ENCODE measurements at places on chromosomes 1 and 21. TPM values are rescaled to one million over a fixed set of nuclear protein-coding genes. Genes with fewer than 3 reads are reported as not detected.

- H3K27ac ChIP-seq = no peak overlapping the region
- no peaks in the 10 kb centered on the region for H3K36me3 ChIP-seq
- no peak for DNase-seq
- no peaks in the 10 kb centered on the region for H3K27me3 ChIP-seq
Measured at GRCh38 chr1:185350027-185350442, 33.0 kb upstream of the IVNS1ABP start.

The DENND1B gene
- 18.9 TPM for total RNA-seq

DNA sequence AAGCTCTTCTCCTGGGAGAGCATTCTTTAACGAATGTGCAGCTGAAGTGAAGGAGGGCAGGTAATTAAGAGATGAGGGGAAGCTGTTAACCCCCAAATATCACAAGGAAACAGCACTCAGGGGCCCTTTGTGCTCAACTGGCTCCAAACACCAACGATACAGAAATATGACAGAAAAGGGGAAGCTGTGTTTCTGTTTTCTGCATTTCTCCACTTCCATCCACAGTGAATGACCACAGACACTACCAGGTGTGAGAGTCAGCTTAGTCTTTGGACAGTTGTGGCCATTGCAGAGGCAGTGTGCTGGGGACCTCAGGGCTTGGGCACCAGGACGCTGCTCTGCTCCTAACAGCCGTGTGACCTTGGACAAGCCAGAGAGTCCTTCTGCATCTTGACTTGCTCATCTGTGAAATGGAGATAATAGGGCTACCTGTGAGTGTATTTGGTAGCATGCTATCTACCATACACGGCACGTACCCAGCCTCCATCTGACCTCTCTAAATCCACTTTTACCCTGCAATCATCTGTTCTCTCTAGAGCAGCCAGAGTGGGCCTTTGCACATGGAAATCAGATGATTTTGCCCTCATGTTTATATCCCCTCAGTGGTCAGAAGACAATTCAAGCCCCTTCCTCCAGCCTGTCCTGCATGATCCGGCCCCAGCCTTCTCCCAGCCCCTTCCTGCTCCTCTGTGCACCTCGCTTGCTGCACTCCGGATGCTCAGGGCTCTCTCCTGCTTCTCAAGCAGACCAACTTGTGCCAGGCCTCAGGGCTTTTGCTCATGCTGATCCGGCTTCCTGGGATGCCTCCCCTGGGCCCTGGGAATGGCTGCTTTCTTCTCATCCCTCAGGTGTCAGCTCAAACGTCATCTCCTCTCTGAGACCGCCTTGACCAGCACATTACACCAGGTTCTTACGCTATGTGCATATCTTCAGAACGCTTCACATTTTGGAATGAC is 4.7 kb upstream of the TINAGL1 start:
- H3K4me1 ChIP-seq = peaks cover 58% of the 10 kb centered on the region
- H3K4me3 ChIP-seq = no peak overlapping the region
- DNase-seq = no peak
- H3K27me3 ChIP-seq = no peaks in the 10 kb centered on the region

The NPHS2 gene
- not detected for total RNA-seq

GRCh38 chr1:215526147-215526845 is 40.8 kb upstream of the KCTD3 start:
- no peak overlapping the region for H3K27ac ChIP-seq
- DNase-seq = no peak
- no peaks in the 10 kb centered on the region for H3K36me3 ChIP-seq
- no peak overlapping the region for H3K4me3 ChIP-seq
- no peaks in the 10 kb centered on the region for H3K27me3 ChIP-seq

- H3K36me3 ChIP-seq = peaks cover 100% of the 10 kb centered on the region
- H3K27ac ChIP-seq = peak overlapping the region; percentile 55
Measured at GRCh38 chr1:156477526-156478249, 22.9 kb downstream of the MEF2D start.

DNA sequence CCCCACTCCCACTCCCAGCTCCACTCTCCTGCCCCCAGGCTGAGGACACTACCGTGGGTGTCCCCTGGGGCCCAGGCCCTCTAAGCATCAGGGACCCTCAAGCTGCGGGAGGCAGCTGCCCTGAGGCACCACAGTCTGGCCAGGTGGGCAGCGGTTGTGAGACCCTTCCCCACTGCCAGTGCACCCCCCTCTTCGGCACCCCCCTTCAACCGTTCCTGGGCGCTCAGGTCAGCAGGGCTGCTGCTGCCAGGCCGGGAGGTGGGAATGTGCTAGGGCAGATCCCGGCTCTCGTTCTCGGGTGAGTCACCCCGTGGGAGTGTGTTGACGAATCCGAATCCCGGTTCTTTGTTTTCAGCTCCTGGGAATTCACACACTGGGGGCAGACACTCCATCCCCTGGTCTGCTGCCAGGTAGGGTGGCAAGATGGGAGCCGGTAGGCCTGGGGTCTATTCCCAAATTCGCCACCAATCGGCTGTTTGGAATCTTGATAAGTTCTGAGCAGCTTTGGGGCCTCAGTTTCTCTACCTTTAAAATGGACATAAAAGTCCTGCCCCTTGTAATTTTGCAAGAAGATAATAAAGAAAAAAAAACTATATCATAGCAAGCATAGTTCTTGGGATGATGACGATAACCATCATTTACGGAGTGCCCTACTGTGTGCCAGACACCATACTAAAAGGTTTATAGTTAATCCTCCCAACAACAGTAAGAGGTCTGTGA is 28.5 kb upstream of the CASZ1 start:
- H3K4me1 ChIP-seq = no peaks in the 10 kb centered on the region
- DNase-seq = no peak
- H3K27ac ChIP-seq = no peak overlapping the region
- H3K4me3 ChIP-seq = no peak overlapping the region

The EDARADD gene
- 2.6 TPM for total RNA-seq

The CFAP74 gene
- total RNA-seq = 3.1 TPM

- H3K36me3 ChIP-seq = no peaks in the 10 kb centered on the region
- DNase-seq = no peak
- no peaks in the 10 kb centered on the region for H3K4me1 ChIP-seq
- H3K4me3 ChIP-seq = no peak overlapping the region
Measured at GRCh38 chr1:228958121-228958520, 222.8 kb downstream of the RHOU start.

- no peaks in the 10 kb centered on the region for H3K27me3 ChIP-seq
- H3K27ac ChIP-seq = no peak overlapping the region
Measured at GRCh38 chr1:83761167-83762038, 237.5 kb downstream of the TTLL7 start.

- H3K4me1 ChIP-seq = no peaks in the 10 kb centered on the region
- H3K4me3 ChIP-seq = no peak overlapping the region
- no peaks in the 10 kb centered on the region for H3K36me3 ChIP-seq
- H3K27me3 ChIP-seq = no peaks in the 10 kb centered on the region
Measured at GRCh38 chr1:167775178-167775577, 53.4 kb downstream of the MPZL1 start.

- H3K36me3 ChIP-seq = no peaks in the 10 kb centered on the region
- H3K27ac ChIP-seq = peak overlapping the region; percentile 22
- no peaks in the 10 kb centered on the region for H3K27me3 ChIP-seq
- no peaks in the 10 kb centered on the region for H3K4me1 ChIP-seq
- no peak for DNase-seq
- H3K4me3 ChIP-seq = no peak overlapping the region
Measured at GRCh38 chr1:232667778-232668165, 37.8 kb upstream of the SIPA1L2 start.

GRCh38 chr1:61253912-61254633 is 171.7 kb downstream of the NFIA start:
- no peaks in the 10 kb centered on the region for H3K36me3 ChIP-seq
- peak overlapping the region; percentile 32 for H3K4me3 ChIP-seq
- H3K27me3 ChIP-seq = no peaks in the 10 kb centered on the region
- H3K27ac ChIP-seq = peak overlapping the region; percentile 59
- peaks cover 20% of the 10 kb centered on the region for H3K4me1 ChIP-seq
- DNase-seq = no peak

- no peaks in the 10 kb centered on the region for H3K27me3 ChIP-seq
- H3K27ac ChIP-seq = no peak overlapping the region
- DNase-seq = no peak
- no peaks in the 10 kb centered on the region for H3K36me3 ChIP-seq
Measured at GRCh38 chr1:25729790-25730644, 70.0 kb upstream of the SELENON start.

GRCh38 chr1:231750296-231750695 is 123.7 kb downstream of the DISC1 start:
- H3K27me3 ChIP-seq = no peaks in the 10 kb centered on the region
- H3K27ac ChIP-seq = no peak overlapping the region
- no peaks in the 10 kb centered on the region for H3K4me1 ChIP-seq
- no peaks in the 10 kb centered on the region for H3K36me3 ChIP-seq

- DNase-seq = no peak
- no peaks in the 10 kb centered on the region for H3K4me1 ChIP-seq
- no peaks in the 10 kb centered on the region for H3K27me3 ChIP-seq
- no peak overlapping the region for H3K27ac ChIP-seq
- H3K4me3 ChIP-seq = no peak overlapping the region
- no peaks in the 10 kb centered on the region for H3K36me3 ChIP-seq
Measured at GRCh38 chr1:23646091-23646490, 45.5 kb upstream of the RPL11 start.

DNA sequence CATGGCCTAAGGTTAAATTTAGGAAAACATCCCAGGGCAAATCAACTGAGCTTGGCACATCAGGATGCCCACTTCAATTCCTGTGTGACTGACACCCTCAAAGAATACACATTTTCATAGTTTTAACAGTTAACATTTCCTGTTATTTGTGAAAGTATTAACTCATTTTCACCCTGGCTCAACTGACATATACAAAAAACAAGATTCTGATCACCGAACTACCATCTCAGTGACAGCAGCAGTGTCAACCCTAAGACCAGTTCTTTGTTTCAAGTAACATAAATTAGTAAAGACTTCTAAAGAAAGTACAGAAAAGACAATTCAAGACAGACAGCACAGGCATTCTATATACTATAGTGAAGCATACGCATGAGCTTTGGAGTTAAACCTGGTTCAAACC is 69.0 kb upstream of the SDC3 start:
- H3K27me3 ChIP-seq = no peaks in the 10 kb centered on the region
- H3K27ac ChIP-seq = no peak overlapping the region
- H3K36me3 ChIP-seq = peaks cover 56% of the 10 kb centered on the region
- H3K4me1 ChIP-seq = peaks cover 19% of the 10 kb centered on the region
- no peak overlapping the region for H3K4me3 ChIP-seq

DNA sequence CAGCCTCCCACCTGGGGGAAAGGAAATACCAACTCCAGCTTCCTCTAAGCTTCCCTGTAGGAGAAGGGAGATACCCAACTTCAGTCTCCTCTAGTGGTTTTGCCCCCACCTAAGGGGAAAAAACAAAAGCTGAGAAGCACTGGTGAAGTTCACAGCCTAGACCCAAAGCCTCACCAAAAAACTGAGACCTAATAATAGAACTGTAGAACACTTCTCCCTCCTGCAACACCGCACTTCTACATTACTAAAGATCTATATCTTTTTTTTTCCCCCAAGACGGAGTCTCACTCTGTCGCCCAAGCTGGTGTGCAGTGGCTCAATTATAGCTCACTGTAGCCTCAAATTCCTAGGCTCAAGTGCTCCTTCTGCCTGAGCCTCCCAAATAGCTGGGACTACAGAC is 43.2 kb downstream of the SLC2A1 start:
- H3K27me3 ChIP-seq = no peaks in the 10 kb centered on the region
- H3K4me3 ChIP-seq = no peak overlapping the region
- DNase-seq = no peak
